Right forelimb (tissue), 1 donor: ENCODE measurements at places on chromosomes 4 and X.
A peak's percentile ranks its signal among the peaks of the same experiment; 100 is the strongest.

DNA sequence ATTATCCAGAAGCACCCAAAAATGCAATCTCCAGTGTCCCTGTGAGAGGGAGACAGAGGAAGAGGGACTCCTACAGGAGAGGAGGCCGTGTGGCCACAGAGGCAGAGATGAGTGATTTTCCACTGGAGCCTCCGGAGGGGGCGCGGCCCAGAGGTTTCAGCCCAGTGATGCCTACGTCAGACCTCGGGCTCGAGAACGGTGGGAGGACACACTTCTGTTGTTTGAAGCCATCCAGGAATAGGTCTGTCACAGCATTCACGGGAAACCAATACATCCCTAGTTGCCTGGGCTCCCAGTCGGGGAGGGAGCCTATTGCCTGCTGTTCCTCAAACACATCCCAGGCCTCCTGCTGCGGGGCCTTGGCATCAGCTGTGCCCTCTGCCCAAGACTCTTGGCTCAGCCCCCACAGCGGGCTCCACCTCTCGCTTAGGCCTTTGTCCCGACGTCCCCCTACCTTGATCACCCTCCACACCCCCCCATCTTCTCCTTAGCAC, 39.2 kb upstream of the HMX1 start:
- DNase-seq, result peak; percentile 39

DNA sequence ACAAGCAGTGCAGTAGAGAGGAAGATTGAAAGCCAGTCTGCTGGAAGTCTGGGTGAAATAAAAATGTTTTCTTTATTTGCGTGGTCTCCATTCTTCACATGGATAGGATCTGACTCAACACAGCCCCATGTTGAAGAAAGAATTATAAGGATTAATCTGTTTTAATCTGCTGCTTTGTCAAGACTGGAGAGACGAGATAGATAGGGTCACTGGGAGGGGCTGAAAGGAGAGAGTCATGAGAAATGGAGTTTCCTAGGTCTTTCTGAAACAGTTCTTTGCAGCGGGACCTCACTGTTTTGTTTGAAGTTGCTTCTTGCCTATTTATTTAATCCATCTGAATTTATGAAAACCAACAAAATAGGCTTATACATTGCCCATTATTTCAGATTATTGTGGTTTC, 32.4 kb upstream of the RHOH start:
- DNase-seq, result no peak

GRCh38 chrX:18961686-18962085, 22.2 kb downstream of the PHKA2 start:
- DNase-seq, result no peak

DNA sequence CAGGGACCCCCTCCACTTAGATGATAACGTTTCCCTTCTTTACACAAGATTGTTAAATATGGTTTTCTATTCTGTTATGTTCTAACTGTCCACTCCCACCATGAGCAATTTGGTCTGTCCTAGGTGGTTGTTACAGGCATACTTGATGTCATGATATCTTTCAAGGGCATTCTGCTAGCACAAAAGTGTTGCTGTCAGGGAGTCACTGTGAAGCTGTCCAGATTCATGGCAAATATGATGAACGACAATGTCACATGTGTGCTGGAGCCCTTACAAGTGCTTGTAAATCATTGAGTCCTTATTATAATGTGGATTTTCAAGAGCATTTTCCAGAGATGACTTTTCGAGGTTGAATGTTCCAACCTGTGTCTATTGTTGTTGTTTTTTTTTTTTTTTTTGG, 1250.7 kb upstream of the PRKX start:
- DNase-seq, result no peak

GRCh38 chr4:84937381-84937977, 29.0 kb downstream of the WDFY3 start:
- no peak for DNase-seq

DNA sequence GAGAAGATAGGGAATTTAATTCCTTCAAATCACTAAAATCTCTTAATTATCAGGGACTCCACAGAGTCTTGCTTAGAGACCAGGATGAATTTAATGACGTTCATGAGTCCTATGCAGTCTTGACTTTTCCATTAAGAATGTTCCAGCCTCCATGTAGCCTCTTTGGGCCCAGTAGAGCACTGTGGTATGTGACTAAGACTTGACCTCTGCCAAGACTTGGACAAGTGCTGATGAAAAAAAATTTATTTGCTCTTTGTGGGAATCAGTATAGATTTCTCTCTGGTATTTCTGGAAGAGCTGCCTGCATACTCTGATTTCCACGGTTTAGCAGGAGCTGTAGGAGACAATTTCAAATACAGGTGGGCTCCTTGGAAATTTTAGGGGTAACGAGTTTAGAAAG, 40.6 kb downstream of the CHRDL1 start:
- no peak for DNase-seq

- DNase-seq, result no peak
These were observed 34.3 kb upstream of the GRPR start for GRCh38 chrX:16089086-16089485.

GRCh38 chrX:120015145-120016067, 62.1 kb downstream of the RHOXF2B start:
- no peak for DNase-seq

GRCh38 chr4:126405369-126405982, 1090.7 kb downstream of the FAT4 start:
- no peak for DNase-seq

DNA sequence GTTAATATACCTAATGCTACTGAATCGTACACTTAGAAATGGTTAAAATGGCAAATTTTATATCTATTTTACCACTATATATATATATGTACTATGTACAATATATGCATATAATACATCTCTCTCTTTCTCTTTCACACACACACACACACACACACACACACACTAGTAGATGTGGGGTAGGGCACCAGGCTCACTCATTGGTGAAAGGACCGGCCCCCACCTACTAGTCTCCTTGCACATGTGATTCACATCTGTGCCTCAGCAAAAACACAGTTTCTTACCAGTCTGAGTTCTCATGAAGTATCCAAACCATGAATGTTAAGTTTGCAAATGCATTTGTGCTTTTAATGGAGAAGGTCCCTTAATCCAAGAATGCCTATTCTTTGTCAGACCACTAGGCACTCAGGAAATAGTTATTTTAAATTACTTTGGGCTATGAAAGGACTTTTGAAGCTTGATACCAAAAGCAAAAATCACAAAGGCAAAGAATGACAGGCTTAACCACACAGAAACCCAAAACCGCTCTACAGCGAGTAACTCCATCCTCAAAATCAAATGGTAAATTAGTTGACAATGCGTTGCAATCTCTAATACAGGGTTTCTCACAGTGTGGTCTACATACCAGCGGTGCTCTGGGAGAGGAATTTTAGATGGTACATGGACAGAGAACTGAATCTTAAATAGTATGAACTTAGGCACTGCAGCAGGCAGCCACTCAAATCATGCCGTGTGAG, 5.8 kb downstream of the TSC22D3 start:
- no peak for DNase-seq

GRCh38 chr4:143358923-143359643, 22.4 kb downstream of the GAB1 start:
- no peak for DNase-seq

- DNase-seq, result no peak
These were observed 5.1 kb downstream of the FBXL5 start for GRCh38 chr4:15649914-15650545.

GRCh38 chrX:113770806-113771205, 813.1 kb upstream of the HTR2C start:
- no peak for DNase-seq

DNA sequence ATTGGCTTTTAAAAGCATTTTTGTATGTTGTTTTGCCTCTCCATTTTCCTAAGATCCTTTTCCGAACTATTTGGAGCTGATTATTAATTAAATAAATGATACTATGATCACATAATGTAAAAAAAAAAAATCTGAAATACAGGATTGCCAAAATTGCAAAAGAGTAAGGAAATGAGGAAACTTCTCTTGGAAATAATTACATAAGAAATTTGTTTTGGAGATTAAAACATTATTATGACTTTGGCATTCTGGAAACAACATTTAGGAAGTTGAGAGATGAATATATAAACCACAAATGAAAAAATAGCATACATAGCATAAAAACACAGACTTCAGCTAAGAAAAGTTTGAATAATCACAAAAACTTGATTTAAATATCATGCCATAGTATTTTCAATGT, 33.5 kb downstream of the PF4 start:
- no peak for DNase-seq

DNA sequence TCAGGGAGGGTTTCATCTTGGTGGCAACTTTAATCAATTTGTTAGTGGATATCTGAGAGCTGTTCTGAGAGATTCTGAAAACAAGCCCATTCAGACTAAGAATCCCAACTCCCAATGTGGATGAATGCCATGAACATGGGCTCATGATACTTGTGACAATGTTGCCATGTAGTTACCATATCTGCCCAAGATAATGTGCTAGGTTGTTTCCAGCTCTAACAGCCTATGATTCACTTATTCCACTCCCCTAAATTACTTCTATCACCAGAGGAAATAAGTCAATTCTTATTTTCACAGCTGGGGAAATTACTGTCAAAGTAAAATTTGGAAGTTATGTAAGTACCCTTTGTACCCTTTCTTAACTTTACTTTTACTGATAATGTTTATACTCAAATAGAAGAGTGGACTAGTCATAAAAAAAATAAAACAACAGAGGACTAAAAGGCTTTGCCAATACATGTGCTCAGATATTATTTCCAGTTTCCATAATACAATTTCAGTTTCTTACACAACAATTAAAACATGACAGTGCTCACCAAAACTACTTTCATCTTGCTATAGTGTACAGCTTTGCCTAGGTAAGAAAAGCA, 1101.7 kb upstream of the INTU start:
- DNase-seq, result no peak

- no peak for DNase-seq
These were observed 27.4 kb downstream of the GBA3 start for GRCh38 chr4:22720091-22720490.

DNA sequence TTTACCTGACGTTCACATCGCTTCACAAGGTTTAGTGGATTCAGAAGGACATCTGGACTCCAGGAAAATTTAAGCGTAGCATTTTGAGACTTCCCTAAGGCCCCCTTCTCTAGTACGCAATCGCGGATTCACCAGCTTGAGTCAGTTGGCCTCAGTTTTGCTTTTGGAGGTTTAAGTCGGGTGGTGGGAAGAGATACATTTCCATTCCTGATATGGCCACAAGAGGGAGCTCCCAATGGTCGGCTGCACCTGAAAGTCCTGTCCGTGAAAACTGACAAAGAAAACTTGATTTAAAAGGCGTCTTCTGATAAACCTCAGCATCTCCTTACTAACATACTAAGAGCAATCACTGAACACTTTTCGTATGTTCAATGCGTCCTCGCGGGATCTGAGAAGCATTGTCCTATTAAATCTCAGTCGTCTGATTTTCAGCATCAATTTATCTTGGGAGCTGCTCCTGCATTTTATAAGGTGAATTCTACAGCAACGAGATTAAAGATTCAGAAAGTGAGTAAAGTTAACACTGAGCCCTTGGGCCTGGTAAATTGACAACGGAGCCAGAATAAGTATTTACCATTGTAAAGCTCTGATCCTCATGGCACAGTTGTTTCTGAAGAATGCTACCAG, 50.6 kb downstream of the LGI2 start:
- DNase-seq, result peak; percentile 71

- no peak for DNase-seq
These were observed 339.0 kb upstream of the BOD1L1 start for GRCh38 chr4:13966231-13967195.

- DNase-seq, result no peak
These were observed 197.3 kb downstream of the OR13H1 start for GRCh38 chrX:131741103-131741581.

DNA sequence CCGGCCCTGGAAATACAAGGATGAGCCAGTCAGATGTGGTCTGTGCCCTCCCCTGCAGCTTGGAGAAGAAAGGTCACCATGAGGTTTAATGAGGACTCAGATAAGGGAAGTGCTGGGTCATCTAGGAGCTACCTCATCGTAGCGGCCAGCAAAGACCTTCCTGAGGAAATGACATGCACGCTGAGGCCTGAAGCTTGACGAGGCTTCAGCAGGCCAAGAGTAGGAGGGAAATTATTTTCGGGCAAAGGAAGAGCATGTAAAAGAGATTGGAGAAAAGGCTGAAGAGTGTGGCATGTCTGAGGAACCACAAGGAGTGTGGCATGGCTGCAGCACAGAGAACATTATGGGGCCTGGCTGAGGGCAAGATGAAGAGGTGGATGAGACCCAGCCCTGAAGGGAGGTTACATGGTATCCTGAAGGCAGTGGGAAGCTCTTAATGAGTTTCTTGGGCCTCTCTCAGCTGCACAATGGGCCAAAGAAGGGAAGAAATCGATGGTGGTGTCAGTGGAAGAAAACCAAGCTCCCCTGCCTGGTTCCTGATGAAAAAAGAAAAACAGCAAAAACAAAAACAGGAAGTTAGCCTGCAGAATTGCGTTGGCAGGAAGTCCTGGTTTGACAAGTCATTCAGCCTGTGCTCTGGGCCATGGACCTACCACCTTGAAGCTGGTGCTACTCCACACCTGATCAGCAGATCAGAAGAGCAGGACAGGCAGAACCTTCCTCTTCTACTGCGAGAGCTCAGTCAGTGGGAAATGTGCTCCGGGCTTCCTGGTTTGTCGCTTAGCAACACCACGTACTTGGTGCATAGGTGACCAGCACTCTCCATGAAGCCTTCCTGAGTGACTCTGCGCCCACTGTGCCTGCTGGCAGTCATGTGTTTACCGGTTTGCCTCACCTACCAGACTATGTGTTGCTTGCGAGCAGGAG, 134.5 kb upstream of the KLF3 start:
- no peak for DNase-seq

GRCh38 chr4:76758290-76758882, 139.6 kb downstream of the SOWAHB start:
- no peak for DNase-seq

DNA sequence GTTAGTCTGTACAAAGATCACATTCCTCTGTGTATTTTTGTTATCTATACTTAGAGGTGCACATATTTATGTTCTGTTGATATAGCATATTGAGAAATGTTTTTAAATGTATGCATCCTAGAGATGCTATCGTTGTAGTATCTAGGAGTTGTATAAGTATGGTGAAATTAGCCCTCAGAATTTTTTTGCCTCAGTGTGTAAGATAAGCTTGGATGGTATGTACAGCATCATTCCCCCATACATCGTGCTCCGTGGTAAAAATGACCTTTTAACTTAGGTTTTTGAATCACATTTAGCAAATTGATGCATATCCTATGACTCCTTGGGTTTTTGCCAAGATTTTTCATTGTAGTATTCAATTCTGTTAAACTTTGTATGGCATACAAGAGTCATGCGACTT, 113.5 kb downstream of the RPA4 start:
- no peak for DNase-seq

DNA sequence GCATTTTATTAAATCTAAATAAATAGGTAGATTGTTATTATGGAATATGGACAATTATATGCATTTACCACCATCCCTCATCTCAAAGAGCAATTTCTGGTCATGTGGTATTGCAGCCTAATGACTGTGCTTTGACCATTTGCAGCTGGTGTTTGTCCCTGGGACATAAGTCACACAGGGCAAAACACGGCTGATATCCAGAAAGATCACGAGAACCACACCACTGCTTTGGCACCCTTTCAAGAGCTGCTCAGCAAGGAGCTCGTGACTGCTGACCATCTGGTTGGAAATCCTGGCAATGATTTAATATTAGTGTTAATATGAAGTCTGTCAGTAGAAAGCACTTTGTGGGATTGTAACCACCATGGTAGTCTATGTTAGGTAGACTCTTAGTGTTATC, 545.0 kb downstream of the GBA3 start:
- no peak for DNase-seq

GRCh38 chr4:146522869-146523205, 1.1 kb upstream of the SLC10A7 start:
- no peak for DNase-seq
